ENCODE measurements at places on chromosomes 3 and 15.
A peak's percentile ranks its signal among the peaks of the same experiment; 100 is the strongest.

GRCh38 chr3:38003817-38004414 lies 13.3 kb downstream of the VILL start:
- DNase-seq: no peak

GRCh38 chr3:37937156-37937555 lies 53.4 kb upstream of the VILL start:
- no peak for DNase-seq

GRCh38 chr3:57961177-57961827 lies 46.9 kb upstream of the FLNB start:
- DNase-seq: no peak

GRCh38 chr3:41502023-41502422 lies 302.7 kb downstream of the CTNNB1 start:
- DNase-seq: no peak

DNA sequence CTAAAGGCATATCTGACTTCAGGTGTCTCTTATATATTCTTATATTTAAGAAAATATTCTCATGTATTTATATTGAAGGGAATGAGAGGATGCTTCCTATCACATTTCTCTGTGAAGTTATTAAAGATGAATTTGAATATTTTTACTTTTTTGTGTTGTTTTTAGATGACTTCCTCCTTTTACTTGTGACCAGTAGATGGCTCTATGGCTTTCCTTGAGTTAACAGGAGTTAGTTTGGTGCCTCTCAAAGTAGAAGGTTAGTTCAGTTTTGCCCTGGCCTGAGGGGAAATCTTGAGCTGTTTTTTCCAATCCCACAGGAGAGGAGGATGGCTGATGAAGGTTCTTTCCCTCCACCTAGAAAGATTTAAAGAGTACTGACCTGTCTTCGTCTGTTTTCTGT lies 80.7 kb downstream of the SQOR start:
- DNase-seq: no peak

- peak; percentile 22 for DNase-seq
These were observed 619 bp downstream of the ATXN7 start for GRCh38 chr3:63864008-63864964.

DNA sequence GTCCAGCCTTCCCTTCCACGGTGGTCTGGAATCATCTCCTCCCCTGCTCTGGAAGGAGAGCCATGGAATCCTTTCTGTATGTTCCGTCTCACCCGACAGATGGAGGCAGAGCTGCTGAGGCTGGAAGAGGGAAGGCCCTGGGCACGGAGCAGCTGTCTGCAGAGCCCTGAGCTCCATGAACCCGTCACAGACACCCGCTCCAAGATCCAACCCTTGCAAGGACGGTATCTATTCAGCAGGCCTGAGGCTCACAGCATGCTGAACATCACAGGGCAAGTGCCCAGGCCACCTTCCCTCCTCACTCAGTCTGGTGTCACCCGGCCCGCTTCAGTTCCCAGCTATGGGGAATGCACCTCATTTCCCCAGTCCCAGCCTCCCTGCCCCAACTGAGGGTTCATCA lies 103.9 kb downstream of the LRIG1 start:
- no peak for DNase-seq

- no peak for DNase-seq
These were observed 281.6 kb downstream of the CNTN6 start for GRCh38 chr3:1374471-1374870.

DNA sequence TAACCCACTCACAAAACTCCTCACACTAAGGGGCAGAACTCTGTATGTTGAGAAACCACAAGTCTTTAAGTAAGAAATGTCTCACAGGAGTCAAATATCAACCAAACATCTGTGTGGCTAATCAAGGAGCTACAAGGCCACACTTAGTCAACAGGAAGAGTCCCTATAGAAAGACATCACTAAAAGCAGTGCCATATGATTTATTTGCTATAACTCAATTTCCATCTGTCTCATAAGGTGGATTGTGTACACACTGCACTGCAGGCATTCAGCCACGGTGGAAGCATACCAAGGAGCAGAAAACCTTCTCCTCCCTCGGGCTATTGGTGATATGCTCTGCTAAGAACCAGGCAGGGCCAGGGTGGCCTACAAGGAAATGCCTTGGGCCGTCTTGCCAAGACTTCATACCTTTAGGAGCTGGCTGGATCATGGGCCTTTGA lies 197.6 kb upstream of the CFAP20DC start:
- DNase-seq: no peak

- no peak for DNase-seq
These were observed 21.6 kb upstream of the SLC6A20 start for GRCh38 chr3:45817831-45818522.

DNA sequence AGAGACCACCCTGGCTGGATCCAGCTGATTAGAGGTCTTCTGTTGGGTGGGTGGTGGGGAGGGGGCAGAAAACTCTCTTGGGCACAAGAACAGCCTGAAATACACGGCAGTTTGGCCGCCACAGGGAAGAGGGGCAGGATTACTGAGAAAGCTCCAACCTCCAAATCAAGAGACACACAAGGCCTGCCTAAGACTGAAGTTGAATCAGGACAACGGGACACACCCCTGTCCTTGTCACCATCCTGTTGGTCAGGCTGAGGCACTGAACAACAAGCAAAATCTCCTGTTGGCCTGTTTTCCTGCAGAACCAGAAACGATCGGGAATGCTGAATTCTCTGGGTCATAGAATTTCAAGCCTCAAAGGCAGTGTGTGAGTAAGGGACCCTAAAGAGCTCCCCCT lies 247.8 kb downstream of the FAM43A start:
- DNase-seq: no peak

- no peak for DNase-seq
These were observed 263.4 kb upstream of the ST8SIA2 start for GRCh38 chr15:92130244-92130643.

GRCh38 chr15:90603893-90604292 lies 74.2 kb downstream of the CRTC3 start:
- peak; percentile 43 for DNase-seq

GRCh38 chr15:49696433-49696832 lies 75.6 kb downstream of the DTWD1 start:
- no peak for DNase-seq

GRCh38 chr15:28153492-28154119 lies 54.5 kb upstream of the OCA2 start:
- no peak for DNase-seq

DNA sequence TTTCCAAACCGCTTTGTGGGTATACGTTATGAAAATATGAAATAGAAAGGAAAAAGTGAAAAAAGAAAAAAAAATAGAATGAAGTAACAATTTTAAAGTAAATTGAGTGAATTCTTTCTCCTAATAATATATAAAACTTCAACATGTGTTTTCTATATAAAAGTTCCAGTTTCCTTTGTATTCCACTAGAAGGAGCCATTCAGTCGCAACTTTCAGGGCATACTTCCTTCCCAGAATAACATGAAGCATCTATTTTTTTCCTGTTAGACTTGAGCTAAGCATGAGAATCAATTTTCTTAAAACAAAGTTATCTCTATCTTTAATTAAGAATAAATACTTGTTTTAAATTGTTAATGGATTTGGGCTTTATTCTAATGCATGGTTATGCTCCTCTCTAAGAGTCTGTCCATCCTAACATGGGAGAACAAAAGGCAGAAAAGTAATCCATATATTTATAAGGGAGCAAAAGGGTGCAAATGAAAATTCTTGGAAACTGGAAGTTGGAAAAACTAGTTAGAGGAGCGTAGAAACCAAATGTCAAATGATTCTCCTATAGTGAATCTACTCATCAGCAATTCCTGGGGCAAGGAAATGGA lies 16.0 kb upstream of the VGLL3 start:
- DNase-seq: no peak
